ENCODE measurements at places on chromosomes 2 and 18. TPM values are rescaled to one million over a fixed set of nuclear protein-coding genes. Genes with fewer than 3 reads are reported as not detected.

ZNF396 gene
- 2.8 TPM for total RNA-seq

ARHGAP15 gene
- total RNA-seq: 0.09 TPM

MARCHF4 gene
- total RNA-seq: 0.28 TPM

FABP1 gene
- not detected for total RNA-seq

ACTR2 gene
- 83.9 TPM for total RNA-seq

GPR75 gene
- 0.71 TPM for total RNA-seq

TYMS gene
- total RNA-seq: 7.4 TPM

ANKRD30B gene
- under 0.01 TPM for total RNA-seq

CREG2 gene
- 0.14 TPM for total RNA-seq
